ENCODE measurements at places on chromosomes 2 and 18.

- no peak for DNase-seq
These were observed 52.5 kb downstream of the CCDC141 start for GRCh38 chr2:178997477-178997876.

- no peak for DNase-seq
These were observed 12.6 kb downstream of the DNER start for GRCh38 chr2:229701716-229702115.

DNA sequence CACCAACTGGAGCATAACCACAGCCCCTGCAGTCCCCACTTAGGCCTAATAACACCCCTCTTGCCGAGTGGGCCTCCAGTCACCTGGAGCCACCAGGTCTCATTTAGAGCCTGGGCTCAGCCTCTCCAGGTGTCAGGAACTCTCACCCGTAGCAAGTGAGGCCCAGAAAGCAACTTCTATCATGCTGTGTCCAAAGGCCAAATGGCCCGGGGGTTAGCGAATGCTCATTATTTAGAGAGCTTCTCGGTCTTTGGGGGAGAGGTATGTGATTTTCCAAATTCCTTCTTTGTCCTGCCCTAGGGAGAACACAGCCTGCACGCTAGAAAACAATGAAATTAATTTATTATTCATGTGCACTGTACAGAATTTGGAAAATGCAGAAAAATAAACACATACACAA, 109.9 kb upstream of the PTPRM start:
- no peak for DNase-seq

DNA sequence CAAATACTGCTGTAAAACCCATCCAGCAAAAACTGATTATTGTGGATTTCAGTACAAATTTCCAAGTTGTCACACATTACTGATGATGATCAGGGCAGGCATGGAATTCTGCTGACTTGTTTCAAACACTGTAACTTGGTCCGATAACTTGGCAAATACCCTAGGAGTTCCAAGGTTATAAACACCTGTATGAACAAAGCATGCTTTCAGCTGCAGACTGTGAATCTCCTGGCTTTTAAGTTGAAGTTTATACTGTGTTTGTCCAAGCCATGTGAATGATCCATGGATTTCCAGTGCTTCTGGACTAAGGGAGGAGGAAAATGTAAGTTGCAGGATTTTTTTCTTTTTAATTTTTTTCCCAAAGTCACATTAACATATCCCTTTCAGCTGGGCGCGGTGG, 70.0 kb upstream of the SLC25A52 start:
- DNase-seq = no peak

- peak; percentile 81 for DNase-seq
These were observed 31.1 kb downstream of the HDAC4 start for GRCh38 chr2:239369631-239370161.

- DNase-seq = no peak
These were observed 59.4 kb downstream of the ADCY3 start for GRCh38 chr2:24860631-24861030.

DNA sequence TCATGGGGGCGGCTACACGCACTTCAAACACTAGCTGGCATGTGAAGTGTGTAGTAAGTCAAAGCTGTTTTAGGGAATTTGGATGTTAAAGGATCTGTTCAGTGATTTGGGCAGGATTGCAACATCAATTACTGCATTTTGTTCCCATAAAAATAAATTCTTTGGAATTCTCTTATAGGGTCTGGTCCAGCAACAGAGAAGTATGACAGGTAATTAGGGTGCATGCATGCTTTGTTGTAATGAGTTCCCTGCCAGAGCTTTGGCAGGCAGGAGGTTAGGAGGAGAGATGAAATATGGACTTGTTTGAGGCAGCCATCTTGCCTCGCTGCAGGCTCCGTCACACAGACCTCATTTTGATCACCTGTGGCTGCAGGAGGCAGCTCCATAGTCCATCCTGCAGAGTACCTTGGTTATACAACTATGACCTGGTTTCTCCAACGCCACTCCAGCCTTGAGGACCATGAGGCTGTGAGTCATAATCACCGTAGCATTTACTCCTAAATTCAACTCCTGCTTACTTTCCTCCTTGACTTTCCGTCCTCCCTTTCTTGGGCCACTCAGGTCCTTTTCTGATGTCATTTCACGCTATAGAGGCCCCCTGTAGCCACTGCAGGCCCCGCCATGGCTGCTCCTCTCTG, 26.5 kb upstream of the EML4 start:
- DNase-seq = no peak

DNA sequence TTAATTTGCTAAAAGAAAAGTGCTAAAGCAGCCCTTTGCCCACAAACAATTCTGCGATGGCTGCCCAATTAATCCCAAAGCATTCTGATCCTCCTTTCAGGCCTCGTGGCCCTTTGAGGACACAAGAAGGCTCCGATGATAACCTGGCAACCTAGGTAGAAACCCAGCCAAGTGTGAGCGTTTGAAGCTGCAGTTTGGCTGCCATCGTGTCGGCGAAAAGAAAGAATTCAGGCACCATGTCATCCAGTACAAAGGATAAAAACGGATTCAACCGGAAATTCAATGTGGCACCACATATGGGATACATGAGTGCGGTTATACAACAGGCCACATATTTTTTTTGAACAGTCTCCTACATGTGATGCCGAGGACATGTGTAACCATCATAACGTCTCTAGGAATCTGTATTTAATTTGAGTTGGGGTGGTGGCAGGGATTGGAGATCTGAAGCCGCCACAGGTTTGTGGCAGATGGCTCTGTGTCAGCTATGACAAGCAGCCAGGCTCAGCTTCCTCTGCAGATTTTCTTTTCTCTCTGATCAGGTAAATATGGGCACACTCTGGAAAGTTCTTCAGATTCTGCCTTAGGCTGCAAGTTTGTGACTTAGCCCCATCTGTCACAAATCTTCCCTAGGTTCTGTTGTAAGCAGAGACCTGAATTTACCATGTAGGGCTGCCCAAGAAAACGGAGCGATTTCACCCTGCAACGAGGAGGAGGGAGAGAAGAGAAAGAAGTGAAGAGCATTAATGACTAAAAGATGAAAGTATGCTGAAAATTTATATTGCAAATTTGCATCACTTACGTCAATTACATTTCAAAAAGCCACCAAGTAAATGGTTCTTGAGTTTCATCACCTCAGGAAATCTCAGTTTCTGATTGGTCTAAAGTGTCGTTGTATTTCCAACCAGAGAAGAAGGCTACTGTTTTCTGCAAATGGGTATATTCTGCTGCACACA, 573.2 kb downstream of the ZEB2 start:
- DNase-seq = no peak

DNA sequence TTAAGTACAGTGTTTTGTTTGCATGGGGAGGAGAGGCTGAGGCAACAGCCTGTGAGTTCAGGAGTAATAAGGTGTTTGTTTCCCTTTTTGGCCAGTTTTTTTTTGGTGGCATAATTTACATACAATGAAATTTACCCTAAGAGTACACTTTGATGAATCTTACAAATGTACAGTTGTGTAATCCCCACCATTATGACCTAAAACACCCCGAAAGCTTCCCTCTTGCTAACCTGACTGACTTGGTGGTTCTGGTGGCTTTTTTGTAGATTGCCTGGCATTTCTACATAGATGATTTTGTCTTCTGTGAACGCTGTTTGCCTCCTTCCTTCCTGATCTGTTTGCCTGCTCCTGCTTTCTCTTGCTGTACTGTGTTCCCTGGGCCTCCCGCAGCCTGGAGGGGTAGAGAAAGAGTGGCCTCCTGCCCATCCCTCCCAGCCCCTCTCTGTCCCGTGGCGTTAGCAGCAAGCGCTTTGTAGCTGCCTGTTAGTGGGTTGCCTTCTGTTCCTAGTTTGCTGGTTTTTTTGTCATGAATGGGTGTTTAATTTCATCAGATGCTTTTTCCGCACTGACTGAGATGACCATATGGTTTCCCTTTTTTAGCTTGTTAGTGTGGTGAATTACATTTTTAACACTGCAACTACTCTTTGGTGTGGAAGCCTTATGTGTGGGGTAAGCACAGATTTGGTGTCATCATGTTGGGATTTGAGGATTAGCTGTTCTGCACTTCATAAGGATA, 32.1 kb downstream of the ASAP2 start:
- DNase-seq = no peak

DNA sequence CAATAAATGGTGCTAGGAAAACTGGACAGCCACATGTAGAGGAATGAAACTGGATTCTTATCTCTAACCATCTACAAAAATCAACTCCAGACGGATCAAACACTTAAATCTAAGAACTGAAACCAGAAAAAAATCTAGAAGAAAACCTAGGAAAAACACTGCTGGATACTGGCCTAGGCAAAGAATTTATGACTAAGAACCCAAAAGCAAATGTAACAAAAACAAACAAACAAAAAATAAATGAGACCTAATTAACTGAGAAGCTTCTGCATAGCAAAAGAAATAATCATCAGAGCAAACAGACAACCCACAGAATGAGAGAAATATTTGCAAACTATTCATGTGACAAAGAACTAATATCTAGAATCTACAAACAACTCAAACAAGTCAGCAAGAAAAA, 314.0 kb upstream of the REV1 start:
- DNase-seq = no peak

GRCh38 chr2:79116997-79117928, 3.0 kb upstream of the REG1A start:
- no peak for DNase-seq

DNA sequence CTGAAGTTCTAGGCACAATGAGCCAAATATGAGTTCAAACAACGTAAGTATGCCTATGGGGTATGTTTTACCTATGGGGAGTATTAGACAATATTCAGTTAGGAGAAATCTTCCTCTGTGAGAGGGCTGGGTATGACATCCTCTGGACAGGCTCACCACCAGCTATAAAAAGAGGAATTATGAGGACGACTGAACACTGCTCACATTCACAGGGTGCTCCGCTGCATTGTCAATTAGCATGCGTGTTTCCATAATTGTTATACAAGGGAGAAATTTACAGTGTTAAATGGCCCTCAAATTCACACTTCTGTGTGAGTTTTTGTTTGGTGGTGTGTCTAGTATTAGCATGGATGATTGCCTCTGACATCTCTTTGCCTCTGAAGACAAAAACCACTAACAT, 700.4 kb downstream of the BCL11A start:
- no peak for DNase-seq

GRCh38 chr2:37894601-37895000, 30.5 kb upstream of the RMDN2 start:
- no peak for DNase-seq

DNA sequence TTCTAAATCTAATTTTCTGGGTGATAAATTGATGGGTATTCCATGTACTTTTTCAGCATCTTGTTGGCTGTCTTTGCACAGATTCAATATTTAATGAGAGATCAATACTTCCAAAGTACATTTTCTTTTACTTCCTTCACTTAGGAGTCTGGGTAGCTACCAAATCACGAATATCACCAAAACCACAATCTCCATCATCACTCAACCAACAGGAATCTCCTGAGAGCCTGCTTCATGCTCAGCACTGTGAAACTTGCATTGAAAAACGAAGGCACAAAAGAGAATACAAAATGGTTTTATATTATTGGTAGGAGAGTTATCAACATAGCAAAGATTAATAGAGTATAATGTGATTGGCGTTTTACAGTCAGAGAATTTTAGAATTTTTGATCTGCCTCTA, 261.5 kb upstream of the DSEL start:
- DNase-seq = no peak

DNA sequence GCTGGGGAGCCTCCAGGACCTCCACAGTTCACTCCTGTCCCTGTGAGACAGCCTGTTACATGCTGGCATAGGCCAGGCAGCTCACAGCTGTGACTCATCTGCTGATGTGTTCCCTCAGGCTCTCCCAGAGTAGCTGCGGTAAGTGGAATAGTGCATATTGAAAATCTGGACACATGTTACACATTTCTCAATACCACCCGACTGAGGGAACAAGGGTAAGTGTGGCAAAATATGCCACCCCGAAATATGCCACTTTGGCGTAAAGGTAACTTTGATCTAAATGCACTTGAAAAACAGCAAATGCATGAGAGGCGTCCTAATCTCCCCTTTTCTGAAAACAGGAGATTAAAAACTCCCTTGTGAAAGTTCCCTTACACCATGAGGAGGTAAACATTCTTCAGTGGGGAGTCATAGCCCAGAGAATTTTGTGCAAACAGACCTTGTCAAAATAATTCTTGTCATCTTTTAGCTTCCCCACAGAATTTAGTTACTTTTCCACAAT, 557.9 kb downstream of the CCDC85A start:
- DNase-seq = no peak

DNA sequence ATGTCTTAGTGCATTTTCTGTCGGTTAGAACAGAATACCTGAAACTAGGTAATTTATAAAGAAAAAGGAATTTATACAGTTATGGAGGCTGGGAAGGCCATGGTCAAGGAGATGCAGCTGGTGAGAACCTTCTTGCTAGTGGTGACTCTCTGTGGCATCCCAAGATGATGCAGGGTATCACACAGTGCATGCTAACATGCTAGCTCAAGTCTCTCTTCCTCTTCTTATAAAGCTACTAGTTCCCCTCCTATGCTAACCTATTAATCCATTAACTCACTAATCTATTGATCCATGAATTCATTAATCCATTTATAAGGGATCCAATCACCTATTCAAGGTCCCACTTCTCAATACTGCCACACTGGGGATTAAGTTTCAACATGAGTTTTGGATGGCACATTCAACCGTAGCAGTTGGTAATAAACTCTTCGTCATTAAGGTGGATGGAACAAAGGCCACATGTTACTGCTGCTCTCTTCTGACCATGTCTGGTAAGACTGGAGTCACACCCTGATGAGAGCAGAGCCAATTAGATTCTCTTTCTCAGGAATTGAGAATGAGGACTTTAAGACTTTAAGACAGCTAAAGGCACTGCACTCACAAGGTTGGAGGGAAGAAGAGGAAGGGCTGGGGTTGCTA, 211.6 kb upstream of the SMAD7 start:
- no peak for DNase-seq

DNA sequence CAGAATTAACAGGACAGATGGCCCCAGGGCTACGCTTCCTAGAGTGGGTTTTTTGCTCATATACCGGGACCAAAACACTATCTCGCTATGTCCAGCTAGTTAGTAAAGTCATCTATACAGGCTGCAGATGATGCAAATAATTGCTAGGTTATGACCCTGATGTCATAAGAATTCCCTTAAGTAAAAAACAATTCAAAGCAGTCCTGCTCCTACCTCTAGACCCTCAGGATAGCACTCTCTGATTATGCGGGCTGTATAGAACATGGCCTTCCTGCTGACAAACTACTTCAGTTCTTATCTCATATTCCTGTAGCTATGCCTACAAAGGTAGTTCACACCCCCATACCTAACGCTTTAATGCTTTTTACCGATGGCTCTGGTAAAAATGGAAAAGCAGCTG, 13.2 kb downstream of the DYNAP start:
- DNase-seq = no peak

- DNase-seq = no peak
These were observed 1.1 kb upstream of the KDM3A start for GRCh38 chr2:86439879-86440630.

DNA sequence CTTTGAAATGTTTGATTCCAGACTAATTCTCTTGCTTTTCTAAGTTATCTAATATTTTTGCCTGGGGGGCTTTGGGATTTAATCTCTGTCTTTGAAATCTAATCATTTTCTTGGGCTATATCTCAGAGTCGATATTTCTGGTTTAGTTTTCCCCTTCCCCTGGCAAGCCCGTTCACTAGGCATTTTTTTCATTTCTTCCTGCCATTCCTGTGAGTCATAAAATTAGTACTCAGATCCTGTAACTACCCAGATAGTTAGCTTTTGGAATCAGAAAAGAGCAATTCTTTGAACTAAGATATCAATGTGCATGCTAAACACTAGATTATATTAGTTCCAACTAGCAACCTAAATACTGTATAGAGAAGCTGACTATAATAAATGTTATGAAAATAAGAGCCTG, 29.4 kb upstream of the RNF149 start:
- DNase-seq = no peak

Measured in activated CD4-positive, alpha-beta memory T cell treated with anti-CD3 and anti-CD28 coated beads, Interleukin-2, amount 10 ng/mL, durations not matched to agents 7 days and 5 days (primary cell).